GF-D8 (cell line): ENCODE measurements at places on chromosomes 2 and 18.

GRCh38 chr18:46488471-46489213 lies 168.4 kb downstream of the LOXHD1 start:
- no peak for DNase-seq

DNA sequence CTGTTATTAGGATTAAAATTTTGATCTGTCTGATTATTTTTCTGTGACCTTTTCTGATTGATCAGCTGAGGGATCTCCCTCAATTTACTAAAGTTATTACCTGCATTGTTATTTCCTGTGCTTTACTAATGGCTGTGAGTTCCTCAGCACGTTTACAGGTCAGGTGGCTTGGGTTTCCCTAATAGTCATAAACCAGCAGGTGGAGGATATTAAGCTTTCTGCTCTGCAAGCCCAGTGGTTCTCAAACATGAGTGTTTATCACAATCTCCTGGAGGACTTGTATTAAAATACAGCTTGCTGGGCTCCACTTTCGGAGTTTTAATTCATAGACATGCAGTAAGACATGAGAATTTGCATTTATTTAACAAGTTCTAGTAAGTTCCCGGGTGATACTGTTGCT lies 22.4 kb upstream of the UGP2 start:
- DNase-seq: no peak

DNA sequence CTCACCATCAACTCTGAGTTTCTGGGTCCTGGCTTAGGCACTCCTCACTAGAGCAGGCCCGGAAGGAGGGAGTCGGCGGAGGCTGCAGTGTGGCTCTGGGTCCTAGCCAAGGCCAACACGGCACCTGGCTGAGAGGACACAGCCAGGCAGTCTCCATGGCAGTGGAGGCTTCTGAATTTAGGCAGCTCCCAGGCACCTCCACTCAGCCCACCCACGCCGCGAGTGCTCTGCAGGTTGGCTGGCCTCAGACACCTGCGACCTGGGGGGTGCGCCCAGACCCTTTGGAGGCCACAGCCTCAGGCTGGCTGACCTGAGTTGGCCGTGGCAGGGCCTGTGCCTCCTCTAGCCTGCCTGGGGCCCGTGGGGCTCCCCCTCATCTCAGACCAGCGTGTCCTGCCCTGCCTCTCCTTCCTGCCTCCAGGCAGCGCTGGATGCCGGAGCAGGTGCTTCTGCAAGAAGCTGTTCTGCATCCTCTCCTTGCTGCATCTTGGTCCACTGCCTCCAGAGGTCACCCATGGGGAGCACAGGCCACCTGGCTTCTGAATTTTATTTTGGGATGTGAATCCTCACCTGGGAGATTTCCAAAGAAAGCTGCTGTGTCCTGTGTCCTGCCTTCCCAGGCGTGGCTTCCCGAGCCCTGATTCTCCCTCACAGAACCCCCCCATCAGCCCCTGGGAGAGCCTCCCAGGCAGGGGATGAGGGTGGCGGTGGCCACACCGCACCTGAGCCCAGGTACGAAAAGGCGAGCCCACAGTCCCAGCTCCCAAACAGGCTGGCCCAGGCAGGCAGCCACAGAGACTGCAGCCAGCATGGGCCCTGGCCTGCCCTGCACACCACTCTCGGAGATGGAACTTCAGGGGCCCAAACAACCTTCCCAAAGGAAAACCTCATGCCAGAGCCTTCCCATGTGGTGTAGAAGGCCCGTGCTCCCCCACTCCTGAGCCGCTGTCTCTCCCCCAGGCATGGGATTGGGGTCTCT lies 23.4 kb downstream of the AQP12A start:
- DNase-seq: no peak

DNA sequence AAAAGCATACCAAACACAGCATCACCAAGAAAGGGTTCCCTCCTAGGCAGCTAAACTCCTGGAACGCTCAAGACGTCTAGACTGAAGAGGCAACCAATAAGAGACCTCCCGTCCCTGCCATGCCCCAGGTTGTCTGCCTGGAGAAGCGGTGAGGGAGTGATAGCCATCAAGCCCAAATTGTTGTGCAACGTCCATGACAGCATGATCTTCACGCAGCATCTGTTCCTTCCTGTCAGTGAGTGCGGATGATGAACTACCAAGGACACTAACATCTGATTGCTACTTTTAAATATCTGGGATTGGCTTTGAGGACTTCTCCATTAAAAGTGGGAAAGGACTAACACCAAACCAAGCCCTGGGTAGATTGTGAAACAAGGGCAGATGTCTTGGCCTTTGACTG lies 149.7 kb downstream of the TXNL1 start:
- DNase-seq: no peak

DNA sequence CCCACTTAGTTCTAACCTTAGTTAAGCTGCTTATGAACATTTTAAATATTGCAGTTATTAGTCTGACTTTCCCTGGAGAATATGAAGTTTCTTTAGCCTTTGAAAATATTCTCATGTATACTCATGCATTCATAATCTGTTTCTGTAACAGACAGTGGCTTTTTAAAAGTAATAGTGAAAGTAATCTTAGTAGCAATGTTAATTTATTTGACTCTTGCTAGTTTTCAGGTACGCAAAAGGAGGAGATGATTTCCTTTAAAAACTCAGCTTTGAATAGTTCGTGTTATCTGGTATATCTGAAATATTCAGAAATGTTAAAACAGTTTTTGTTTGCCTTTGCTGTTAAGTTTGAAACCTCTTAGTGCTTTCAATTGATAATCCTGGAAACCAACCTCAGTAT lies 3.8 kb downstream of the ANKRD12 start:
- DNase-seq: no peak

- no peak for DNase-seq
Observed at GRCh38 chr2:64865831-64866345, 123.3 kb upstream of the SLC1A4 start.

DNA sequence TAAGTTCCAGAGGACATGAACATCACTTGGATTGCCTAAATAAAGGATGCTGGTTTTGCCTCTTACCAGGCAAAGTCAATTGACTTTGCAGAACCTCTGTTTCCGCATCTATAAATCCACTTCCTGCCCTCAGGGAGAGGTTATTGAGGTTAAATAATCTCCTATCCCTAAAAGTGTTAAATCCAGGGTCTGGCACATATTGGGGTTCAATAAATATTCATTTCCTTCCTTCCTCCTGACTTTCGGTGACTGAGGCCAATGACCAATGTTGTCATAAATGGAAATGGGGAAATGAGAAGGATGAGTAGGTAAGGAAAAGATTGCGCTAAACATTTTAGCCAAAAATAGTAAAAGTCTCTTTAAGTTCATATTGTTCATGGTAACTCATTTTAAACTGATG lies 16.0 kb downstream of the BCL2 start:
- no peak for DNase-seq
